Activated T-helper 1 cell treated with Interleukin-2 at 50 U/mL for 16 hours (primary cell): ENCODE measurements at places on chromosomes 3 and 15.

DNA sequence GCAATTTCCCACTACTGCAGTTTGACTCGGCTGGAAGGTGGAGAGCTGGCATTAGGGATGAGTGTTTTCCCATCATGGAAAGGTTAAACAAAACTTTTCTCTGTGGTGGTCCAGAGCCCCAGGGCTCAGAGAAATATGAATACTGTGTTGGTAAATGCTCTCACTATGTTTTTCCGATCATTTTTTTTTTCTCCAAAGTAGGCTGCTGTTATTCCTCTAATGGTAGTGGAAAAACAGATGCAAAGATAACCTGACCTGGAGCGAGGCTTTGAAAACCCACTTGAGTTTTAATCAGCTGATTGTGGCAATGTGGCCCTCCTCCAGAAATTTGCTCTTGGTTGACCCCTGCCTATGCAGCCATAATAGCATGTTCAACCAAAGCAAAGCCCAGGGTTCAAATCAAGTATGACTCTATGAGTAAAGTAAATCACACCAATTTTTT is 320.8 kb upstream of the CTNNB1 start:
- no peak for DNase-seq

DNA sequence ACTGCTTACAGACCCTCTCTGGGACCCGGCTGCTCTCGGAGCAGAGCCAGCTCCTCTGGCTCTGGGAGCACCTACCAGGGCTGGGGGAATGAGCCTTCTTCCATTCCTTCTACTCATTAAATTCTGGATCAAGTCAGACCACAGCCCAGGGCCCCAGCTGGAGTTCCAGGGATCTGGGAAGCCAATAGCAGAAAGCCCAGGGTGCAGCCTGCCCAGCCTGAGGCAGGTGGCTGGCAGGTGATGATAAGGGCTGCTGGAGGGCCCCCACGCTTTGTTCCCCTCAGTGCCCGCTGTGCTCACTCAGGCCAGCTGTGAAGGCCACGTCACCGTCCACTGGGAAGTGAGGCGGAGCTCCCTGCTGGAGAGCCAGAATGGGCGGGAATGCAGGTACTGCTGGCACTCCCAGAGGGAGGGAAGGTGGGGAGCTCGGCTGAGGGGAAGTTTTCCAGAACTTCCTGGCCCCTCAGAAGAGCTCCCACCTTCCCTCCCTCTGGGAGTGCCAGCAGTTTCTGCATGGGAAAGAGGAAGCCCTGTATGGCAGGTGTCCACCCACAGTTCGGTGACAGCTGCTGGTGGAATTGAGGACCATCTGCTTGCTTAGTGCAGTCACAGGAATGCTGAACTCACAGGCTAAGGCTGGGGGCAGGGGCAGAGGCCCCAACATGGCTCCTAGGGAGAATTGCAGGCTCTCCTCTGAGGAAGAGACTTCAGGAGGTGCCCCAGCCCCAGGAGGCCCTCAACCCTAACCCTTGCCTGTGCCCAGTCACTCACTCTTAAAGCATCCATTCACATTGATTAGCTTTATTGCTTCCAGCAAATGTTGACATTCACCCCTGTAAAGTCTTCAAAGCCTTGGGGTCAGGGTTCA is 12.6 kb upstream of the RTP3 start:
- no peak for DNase-seq

DNA sequence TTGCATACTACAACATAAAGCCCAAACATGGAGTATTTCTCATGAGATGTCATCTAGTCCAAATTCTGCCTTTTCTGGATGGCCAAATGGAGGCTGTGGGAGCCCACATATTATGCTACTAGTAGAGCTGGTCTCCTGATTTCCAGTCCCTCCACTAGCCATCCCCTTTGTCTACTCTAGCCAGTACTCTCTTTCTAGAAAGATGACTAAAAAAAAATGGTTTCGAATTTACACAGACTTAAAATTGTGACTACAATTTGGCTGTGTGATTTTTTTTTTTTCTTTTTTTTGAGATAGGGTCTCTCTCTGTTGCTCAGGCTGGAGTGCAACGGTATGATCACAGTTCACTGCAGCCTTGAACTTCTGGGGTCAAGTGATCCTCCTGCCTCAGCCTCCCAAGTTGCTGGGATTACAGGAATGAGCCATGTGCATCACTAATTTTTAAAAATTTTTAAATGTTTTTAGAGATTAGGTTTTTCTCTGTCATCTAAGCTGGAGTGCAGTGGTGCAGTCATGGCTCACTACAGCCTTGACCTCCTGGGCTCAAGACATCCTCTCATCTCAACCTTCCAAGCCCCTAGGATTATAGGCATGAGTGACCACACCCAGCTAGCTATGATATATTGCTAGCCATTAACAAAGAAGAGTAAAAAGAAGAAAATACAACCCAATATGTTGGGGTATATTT is 273.9 kb downstream of the ADAMTSL3 start:
- no peak for DNase-seq

DNA sequence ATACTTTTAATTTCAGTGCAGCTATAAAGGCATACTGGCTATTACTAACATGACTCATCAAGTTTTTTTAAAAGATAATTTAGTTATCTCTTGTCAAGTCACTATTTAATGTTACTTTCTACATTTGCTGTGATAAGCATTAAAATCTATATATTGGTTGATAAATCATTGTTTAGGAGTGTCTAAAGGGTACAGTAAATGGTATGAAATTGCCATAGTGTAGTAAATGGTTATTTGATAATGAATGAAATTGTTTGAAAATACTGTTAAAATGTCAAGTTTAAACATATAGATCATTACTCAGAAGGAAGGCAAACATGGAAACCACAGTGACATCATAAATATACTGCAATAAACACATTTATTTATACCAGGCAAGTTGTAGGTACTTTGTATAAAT is 13.2 kb upstream of the BNIP2 start:
- DNase-seq, result no peak

- DNase-seq, result no peak
These were observed 150.6 kb downstream of the TPRG1 start for GRCh38 chr3:189322339-189322738.

DNA sequence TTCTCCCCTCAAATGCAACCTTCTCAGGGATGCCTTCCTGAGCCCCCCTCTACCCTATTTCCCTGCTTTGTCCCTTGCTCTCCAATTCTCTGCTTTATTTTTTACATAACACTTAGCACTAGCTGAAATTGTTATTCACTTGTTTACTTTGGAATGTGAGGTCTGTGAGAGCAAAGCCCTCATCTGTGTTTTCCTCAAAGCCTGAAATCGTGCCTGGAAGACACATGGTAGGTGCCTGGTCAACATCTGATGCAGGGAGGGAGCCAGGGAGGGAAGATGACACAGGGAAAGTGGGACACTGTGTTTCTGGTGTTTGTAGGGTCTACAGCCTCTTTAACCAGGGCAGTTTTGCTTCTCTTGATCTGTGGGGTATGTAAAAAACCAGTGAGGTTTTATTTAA is 23.6 kb downstream of the EIF2AK4 start:
- DNase-seq, result no peak

GRCh38 chr3:73513260-73513659 is 111.5 kb downstream of the PDZRN3 start:
- no peak for DNase-seq

DNA sequence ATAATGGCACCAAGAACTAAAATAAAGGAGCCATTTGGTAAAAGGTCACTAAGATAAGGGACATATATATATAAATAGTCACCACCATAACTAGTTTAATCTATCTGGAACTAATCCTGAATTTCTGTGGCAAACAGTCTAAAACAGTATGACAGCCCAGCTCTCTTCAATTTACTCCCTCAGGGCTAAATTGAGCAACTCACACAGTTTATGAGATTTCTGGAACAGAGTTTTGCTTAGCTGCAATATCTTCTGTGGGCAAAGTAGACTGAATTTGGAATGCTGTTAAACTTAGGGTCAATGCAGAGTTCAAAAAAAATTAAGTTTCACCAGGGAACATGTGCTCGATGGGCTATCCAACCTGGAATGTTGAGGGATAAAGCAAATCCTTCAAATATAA is 70.1 kb upstream of the VEPH1 start:
- no peak for DNase-seq

GRCh38 chr15:52309154-52309548 is 13.5 kb upstream of the MYO5C start:
- no peak for DNase-seq

- no peak for DNase-seq
These were observed 80.8 kb downstream of the SMAD3 start for GRCh38 chr15:67146234-67146633.

DNA sequence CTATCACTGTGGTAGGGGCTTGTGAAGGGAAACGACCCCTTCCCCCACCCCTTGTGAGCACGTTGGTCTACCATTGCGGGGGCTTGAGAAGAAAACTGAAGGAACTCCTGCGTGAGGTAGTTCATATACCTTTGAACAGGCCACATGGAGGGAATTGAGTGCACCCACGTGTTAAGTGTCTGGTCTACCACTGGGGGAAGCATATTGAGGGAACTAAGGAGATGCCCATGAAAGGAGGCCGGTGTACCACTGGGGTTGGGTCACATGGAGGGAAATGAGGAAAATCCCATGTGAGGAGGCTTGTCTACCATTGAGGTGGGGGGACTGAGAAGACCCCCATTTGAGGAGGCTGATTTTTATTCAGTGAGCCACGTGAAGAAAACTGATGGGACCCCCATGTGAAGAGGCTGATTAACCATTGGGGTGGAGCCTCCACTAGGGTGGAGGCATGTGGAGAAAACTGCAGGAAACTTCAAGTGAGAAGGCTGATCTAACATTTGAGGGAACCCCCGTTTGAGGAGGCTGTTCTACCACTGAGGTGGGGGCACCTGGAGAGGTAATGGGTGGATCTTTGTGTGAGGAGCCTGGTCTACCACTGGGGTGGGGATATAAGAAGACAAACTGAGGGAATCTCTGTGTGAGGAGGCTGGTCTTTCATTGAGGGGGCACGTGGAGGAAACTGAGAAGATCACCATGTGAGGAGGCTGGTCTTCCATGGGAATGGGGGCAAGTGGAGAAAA is 163.2 kb downstream of the FBLN2 start:
- DNase-seq, result no peak

GRCh38 chr3:108287146-108287545 is 9.2 kb upstream of the HHLA2 start:
- no peak for DNase-seq

GRCh38 chr3:20344400-20344959 is 158.5 kb upstream of the SGO1 start:
- no peak for DNase-seq

- no peak for DNase-seq
These were observed 37.7 kb upstream of the FGD5 start for GRCh38 chr3:14780927-14781507.

GRCh38 chr15:58585693-58586443 is 154.1 kb downstream of the LIPC start:
- no peak for DNase-seq

- no peak for DNase-seq
These were observed 44.7 kb downstream of the CD200 start for GRCh38 chr3:112377568-112378071.

DNA sequence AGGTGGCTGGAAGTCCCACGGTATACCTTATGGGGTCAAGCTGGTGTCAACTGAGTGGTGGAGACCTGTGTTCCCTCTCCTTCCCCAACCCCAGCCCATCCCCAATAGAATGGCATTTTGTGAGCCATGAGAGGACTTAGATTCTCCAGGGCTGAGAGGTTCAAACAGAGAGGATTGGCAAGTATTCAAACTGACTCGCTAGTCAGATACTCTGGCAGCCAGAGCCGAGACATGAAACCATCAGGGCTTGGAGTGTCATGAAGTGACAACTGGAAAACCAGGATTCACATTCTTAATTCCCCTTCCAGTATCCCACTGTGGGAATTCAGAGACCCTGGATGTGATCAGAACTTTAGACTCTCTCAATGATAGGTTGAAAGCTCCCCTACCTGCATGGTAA is 159.4 kb upstream of the SNTN start:
- no peak for DNase-seq

DNA sequence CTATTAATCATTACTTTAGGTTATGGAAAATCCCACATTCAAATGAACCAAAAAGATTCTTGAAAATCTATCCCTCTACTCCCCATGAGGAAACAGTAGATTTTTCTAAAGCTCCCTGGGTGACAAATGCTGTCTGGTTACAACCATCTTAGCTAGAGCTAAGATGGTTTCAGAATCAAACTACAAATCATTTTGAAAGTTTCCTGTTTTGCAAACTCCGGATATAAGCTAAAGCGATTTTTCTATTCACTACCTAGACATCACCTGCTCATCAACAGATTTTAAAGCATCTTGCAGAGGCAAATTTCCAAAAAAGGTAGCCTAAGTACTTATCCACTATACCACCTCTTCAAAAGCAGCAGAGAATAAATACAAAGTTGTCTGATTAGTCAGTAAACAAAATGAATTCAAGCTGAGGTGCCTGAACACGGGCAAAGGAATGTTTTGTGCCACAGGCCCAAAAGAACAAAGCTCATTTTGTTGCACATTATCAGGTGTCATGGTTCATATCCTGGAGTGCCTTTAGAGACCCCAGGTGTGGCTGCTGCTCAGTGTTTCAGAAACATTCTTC is 204.9 kb downstream of the TNIK start:
- no peak for DNase-seq

GRCh38 chr15:55897560-55898336 is 95.7 kb downstream of the NEDD4 start:
- DNase-seq, result no peak

DNA sequence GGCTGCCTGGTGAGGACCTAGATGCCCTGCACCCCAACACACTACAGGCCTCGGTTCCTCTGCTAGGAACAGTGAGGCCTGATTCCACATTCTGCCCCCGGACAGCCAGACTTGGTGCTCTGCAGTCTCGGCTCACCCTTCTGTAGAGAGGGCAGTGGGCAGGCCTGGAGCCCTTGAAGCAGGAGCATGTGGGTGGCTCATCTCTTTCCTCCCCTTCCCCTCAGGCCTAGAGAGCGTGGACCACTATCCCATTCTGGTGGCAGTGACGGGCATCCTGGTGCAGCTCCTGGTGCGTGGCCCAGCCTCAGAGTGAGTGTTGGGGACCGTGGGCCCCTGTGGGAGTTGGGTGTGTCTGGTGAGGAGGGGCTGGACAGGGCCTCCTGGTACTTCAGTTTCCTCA is 3.3 kb downstream of the AMIGO3 start:
- no peak for DNase-seq

DNA sequence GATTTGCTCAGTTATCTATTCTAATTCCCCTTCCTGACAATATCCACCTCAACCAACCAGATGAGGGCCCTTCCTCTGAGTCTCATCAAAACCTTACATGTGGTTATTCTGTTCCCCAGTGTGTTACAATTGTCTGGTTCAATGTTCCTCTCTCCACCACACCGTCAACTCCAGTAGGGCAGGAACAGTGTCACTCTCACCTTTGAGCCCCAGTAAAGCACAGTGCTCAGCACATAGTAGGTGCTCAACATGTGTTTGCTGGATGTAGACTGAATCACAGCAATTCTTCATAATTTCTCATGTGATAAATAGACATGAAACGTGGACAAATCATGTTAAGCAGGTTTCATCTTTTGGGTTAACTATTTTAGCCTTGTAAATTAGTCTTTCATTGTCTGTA is 103.0 kb upstream of the EIF1B start:
- DNase-seq, result no peak
